Amniotic stem cell (primary cell): ENCODE measurements at places on chromosomes 3 and 15.

DNA sequence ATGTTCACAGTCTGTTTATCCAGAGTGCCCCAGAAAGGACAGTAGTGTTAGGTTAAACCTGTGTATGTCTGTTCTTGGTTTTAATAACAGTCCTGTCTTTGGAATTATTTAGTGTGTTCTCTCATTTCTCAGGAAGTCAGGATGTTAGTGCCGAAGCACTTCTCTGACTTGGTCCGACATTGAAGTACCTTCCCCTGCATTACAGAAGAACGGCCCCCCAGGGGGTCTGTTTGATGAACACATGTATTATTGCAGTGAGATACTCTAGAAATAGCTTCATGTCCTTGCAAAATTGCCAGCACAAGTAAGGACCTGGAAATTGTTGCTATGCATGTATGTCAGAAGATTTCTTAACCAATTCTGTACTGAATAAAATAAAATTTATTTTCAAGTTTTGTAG is 110.9 kb downstream of the IGF1R start:
- DNase-seq, result no peak

GRCh38 chr15:26234976-26235767 is 372.0 kb upstream of the ATP10A start:
- DNase-seq, result no peak

DNA sequence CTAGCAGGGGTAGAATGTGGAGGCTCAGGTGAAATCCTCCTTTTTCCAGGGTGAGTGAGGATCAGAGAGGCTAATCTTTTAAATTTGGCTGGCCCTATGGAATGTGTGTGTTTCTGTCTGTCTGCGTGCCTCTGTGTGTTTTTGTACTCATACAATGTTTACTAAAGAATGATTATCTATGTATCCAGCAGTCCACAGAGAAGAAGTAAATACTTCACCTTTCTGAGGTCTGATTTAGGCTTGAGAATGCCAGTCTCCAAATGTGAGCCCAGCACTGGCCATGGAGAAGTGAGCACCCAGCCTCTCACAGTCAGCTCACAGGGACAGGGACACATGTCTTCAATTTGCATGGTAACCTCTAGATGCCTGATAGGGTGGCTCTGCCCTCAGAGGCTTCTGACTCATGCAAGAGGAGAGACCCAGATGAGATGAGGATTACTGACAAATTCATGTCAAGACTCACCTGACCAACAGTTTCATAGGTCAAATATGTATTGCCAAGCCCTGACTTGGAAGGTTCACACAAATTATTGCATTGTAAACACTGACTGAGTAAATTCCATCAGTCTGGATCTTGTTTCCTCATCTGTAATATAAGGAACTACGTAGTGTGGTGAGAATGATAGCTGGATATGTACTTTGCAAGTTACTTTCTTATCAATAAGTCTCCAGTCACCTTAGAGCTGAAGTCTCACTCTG is 31.0 kb downstream of the ENTPD3 start:
- no peak for DNase-seq

DNA sequence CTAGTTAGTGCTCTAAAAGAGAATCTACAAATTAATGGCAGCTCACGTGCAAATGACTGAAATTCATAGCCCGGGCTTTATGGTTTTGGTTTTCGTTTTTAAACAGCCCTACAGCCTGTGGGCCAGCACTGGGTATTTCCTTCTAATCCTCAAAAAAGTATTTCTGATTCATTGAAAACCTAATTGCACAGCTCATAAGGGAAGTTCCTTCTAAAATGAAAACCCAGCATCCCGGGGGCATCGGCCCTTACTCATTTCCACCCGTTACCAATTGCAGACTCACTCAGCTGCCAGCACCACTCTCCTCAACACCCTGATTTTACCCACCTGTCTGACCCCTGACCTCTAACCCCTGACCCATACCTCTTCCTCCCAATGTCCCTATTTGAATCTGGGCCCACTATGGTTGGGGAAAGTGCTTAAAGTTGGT is 59.5 kb upstream of the ZNF148 start:
- no peak for DNase-seq

GRCh38 chr3:134366928-134367811 is 7.1 kb downstream of the AMOTL2 start:
- no peak for DNase-seq

DNA sequence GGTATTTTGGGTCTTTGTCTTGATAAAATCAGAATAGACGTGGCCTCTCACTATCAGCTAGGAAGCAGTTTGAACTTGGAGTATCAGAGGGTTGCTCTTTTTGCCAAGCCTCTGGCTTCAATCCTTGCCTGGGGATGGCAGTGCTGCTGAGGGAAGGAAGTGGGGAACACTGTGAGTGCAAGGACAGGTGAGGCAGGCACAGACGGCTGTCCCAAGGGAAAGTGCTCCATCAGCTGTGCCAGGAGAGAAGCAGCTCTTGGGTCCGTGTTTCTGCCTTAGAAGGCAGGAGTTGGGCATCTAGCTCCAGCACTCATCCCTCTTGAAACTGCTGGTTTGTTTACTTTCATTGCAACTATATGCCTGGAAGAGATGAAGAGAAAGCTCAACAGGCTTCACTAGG is 33.2 kb downstream of the PML start:
- no peak for DNase-seq

- DNase-seq, result no peak
Measured at GRCh38 chr3:58591517-58592510, 14.6 kb upstream of the FAM107A start.

GRCh38 chr3:186108106-186108940 is 566 bp downstream of the ETV5 start:
- peak; percentile 67 for DNase-seq

DNA sequence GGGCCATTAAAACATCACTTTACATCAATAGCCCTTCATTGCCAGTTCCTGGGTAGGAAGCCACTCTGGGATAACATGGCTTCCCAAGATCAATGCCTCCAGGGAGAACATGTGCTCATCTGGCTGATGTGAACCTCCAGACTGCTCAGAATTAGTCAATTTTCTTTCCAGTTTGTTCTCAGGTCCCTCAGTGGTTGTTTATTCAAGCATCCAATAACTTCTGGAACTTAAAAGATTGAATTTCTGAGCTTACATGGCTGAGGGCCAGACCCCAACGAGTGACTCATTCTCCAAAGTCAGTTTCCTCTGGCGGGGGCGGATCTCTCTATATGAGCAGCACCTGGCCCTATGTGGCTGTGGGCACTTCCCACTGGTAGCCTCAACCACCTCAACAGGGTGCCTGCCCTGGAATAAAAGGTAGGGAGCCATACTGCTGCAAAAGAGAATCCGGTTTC is 34.0 kb downstream of the LYZL4 start:
- DNase-seq, result no peak

DNA sequence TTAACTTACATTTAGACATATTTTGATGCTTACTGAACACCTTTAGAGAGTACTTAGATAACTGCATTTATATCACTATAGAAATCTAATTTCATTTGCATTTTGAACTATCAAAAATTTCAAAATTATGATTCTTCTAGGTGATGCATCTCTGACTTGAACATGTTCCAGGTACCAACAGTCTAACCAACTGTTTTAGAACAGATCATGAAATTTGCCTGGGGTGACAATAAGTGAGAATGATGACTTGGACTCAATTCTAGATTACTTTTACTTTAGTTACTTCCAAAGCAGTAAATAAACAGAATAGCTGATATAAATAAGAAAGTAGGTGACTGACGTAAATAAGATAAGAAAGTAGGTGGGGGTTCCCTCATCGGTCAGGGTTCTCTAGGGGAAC is 307.8 kb downstream of the BCHE start:
- no peak for DNase-seq

GRCh38 chr3:126535636-126536035 is 11.7 kb downstream of the CHST13 start:
- no peak for DNase-seq

GRCh38 chr15:66905954-66906353 is 159.4 kb upstream of the SMAD3 start:
- DNase-seq, result no peak

DNA sequence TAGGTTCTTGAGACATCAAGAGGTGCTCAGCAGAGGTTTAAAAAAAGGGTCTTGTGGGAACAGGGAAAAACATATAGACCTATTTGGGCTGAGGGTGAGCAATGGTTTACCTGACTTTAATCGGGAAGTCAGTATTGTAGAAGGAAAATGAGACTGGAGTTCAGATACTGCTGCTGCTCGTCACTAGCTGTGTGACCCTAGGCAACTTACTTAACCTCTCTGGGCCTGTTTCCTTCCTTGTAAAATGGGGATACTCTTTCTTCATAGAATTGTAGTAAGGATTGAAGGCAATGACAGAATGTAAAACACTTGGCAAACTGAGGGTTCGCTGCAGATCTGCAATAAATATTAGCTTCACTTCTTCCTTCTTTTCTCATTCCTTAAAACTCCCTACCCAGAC is 327.5 kb upstream of the PROK2 start:
- no peak for DNase-seq

- DNase-seq, result no peak
Measured at GRCh38 chr3:148998297-148998696, 7.0 kb downstream of the GYG1 start.

- no peak for DNase-seq
Measured at GRCh38 chr3:195806916-195807231, 4.9 kb downstream of the MUC4 start.

GRCh38 chr15:60372227-60372626 is 25.6 kb downstream of the ANXA2 start:
- DNase-seq, result no peak

DNA sequence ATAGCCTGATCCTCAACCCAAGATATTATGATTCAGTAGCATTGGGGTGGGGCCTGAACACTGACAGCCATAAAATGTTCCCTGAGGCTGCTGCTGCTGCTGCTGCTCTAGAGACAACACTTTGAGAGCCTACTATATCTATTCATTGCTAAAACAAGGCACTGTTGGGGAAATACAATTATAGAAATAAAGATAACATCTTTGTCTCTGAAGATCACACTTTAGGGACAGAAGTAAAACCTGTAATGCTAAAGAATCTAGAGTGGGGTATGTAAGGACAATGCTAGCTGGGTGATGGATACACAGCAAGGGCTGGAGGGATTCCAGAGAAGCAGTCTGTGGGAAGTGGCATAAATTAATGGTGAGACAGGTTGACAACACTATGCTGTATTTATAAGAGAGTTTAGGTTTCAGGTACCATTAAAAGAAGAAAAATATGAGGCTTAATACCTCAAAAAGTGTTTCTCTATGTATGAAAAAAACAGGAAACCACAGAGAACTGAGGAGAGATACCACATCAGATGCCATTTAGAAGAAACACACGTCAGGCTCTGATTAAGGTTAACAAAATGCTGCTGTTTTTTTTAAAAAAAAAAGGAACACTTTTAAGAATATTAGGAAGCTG is 115.9 kb downstream of the CBLB start:
- no peak for DNase-seq

DNA sequence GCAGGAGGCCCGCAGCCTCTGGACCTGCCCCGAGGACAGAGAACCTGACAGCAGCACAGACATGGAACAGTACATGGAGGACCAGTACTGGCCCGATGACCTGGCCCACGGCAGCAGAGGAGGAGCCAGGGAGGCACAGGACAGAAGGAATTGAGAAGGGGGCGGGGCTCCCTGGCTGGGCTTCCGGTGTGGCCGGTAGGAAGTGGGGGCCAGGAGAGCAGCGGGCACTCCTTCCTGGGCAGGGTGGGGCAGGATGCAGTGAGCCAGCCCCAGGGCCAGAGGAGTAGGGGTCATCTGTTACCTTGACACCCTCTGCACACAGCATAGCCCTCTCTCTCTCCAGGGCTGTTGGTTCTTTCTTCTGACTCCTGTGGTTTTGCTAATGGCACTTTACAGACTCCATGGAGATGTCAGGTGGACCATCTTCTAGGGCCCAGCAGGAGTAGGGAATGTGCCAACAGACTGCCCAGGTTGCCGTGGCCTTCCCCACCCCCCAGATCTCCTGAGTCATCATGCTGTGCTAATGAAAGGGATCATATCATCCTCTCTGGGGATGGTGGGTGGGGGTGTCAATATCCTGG is 8.6 kb upstream of the ISG20 start:
- no peak for DNase-seq

DNA sequence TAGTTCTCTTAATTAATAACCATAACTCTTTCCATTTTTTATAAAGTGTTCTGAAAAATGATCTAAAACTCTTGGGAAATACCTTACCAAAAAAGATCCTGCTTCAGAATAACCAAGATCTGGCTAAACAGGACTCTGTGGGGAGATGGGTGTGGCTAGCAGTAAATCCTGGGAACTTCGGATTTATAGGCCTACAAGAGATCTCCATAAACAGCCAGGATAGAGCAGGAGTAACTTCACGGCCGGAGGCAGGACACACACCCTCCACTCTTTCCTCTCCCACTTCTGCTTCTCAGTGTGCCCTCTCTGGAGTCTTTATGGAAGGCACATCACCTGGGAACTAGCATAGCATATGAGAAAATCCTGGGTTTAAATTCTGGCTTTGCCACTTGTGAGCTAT is 309.4 kb upstream of the SOX2 start:
- no peak for DNase-seq
